ENCODE measurements at places on chromosomes 13 and 19. TPM values are rescaled to one million over a fixed set of nuclear protein-coding genes. Genes with fewer than 3 reads are reported as not detected.

Gene IGFL3
- not detected for total RNA-seq

DNA sequence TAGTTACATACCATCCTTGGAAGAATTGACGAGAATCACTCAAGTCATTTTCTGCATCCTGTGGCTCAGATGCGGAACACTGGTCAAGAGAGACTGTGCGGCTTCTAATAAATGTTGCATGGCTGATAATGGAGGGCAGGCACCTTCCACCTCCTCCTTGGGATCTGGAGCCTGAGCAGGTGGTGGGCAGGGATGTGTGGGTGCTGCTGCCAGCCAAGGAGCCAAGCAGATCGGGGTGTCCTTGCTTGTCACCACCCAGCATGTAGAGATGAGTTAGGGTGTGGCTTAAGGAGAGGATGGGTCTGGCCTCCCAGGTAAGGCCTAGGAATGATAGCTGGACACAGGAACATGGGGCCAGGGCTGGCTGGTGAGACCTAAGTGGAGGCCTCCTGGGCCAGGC, 17.5 kb downstream of the GPI start:
- DNase-seq: no peak

- DNase-seq: no peak
Observed at GRCh38 chr13:114154476-114154875, 22.1 kb upstream of the RASA3 start.

DNA sequence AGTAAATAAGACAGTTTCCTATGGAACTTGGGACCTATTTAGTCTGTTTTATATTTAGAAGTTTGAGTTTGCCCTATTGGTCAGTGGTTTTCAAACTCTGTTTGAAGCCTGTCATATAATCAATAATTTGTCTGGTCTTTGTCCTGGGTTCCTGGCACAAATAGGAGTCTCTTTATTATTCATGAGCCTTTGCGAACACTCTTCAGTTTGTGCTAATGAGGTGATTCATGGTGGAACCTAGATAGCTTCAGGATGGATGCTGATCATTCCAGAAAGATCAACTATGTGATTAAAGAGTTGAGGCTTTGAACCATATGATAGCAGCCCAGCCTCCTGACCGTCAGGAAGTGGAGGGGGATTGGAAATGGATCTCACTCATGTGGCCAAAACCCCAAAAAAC, 10.0 kb upstream of the VWA8 start:
- DNase-seq: no peak

Data from ovary (tissue), 10 donors.